CD4-positive, alpha-beta T cell treated with Interleukin-21 for 1 hour (primary cell): ENCODE measurements at places on chromosomes 3 and 15.
A peak's percentile ranks its signal among the peaks of the same experiment; 100 is the strongest.

- no peak for DNase-seq
These were observed 75.7 kb upstream of the SLC4A7 start for GRCh38 chr3:27559835-27560234.

DNA sequence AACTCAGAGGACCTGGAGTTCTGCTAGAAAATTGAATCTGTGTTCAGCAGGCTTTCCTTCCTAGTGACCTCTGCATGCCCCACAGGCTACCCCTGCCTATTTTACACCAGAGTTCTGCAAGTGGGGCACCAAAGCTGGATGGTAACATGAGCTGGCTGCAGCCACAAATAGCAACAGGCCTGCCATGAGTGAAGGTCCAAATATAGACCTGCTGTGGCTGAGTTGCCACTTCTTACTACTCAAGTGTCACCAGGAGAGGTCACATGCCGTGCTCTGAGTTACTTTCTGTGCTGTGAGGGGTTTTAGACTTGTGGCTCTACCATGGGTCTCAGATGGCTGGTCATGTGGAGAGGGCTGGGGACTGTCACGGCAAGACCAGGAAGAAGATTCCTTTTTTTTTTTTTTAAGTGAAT, at the start of gene FSD2:
Gene FSD2, minus strand, starts transcription at position 76 of the 413 bp plus-strand sequence. CDS start 18,679 bp downstream, outside the sequence.
- no peak for DNase-seq

DNA sequence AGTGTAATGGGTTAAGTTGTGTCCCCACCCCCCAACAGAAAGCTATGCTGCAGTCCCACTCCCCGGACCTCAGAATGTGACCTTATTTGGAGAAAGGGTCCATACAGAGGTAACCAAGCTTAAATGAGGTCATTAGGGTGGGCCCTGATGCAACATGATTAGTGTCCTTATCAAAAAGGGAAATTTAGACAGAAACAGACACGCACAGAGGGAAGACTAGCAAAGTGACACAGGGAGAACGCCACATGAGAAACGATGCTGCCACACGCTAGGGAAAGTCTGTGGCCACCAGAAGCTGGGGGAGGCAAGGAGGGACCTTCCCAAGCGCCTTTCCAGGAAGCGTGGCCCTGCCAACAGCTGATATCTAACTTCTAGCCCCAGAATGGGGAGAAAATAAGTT, 65.4 kb downstream of the RPN1 start:
- no peak for DNase-seq

DNA sequence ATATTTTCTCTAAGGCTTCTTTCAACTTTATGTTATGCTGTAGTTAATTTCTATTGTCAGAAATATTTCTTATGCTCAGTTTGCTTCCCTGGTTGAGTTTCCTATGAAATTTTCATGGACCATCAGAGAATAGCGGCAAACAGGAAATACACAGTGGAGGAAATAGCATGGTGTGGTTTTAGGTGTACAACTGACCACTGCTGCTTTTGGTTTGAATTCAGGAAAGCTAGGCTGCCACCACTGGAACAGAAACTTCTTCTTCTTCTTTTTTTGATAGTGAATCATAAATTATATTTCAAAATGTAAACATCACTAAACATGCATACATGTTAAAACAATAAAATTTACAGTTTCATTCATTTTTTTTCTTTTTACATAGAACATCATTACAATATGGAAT, 316.6 kb upstream of the TGFBR2 start:
- DNase-seq = no peak

DNA sequence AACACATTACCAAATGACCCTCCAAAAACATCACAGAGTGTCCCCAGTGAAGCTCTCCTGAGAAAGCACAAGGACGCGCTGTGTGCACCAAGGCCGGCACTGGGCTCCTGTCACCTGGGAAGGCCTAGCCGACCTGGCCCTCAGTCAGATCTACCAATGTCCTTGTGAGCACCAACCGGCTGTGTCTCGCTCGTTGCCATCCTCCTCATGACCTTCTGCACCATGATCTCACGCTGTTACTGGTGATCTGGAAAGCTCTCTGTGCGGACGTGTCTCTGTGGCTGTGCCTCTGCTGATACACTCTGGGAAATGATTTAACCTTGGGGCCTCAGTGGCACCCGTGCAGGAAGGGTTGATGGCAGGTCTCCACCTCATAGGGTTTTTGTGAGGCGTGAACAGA, 24.2 kb downstream of the ZXDC start:
- DNase-seq = no peak

GRCh38 chr3:56783644-56784447, 17.9 kb downstream of the ARHGEF3 start:
- DNase-seq = peak; percentile 81

- DNase-seq = no peak
These were observed 21.9 kb downstream of the CDV3 start for GRCh38 chr3:133595341-133595740.

- no peak for DNase-seq
These were observed 32.5 kb downstream of the GBE1 start for GRCh38 chr3:81728766-81729544.

- no peak for DNase-seq
These were observed 46.9 kb downstream of the WNT5A start for GRCh38 chr3:55440104-55440708.

GRCh38 chr3:16303037-16303575, 38.1 kb downstream of the OXNAD1 start:
- DNase-seq = no peak

GRCh38 chr3:123632161-123632655, 47.4 kb upstream of the HACD2 start:
- no peak for DNase-seq
